ENCODE measurements at places on chromosomes 4 and X.

- no peak for DNase-seq
Observed at GRCh38 chr4:1480720-1481119, 74.5 kb upstream of the NKX1-1 start.

DNA sequence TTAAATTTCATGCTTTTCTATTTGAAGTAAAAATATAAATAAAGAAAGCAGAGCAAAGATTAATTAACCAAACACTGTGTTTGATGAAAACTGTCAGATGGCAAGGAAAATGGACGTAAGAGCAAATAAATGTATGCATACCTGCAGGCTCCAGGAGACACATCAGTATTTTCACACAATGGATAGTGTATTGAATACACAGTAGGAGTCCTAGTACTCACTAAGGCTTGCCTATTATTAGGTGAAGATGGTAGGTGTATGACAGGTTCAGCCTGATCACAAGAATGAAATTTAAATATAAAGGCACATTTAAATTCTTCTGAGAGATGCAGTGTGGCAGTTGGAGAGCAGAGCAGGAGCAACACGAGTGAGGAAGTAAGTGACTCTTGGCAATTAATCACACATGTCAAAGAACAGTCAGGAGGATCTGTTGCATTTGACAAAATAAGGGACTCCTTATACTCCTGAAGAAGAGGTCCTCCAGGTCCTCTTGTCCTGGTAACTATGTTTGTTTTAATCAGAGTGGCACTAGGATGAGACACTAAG lies 106.0 kb upstream of the NDST4 start:
- DNase-seq, result no peak

DNA sequence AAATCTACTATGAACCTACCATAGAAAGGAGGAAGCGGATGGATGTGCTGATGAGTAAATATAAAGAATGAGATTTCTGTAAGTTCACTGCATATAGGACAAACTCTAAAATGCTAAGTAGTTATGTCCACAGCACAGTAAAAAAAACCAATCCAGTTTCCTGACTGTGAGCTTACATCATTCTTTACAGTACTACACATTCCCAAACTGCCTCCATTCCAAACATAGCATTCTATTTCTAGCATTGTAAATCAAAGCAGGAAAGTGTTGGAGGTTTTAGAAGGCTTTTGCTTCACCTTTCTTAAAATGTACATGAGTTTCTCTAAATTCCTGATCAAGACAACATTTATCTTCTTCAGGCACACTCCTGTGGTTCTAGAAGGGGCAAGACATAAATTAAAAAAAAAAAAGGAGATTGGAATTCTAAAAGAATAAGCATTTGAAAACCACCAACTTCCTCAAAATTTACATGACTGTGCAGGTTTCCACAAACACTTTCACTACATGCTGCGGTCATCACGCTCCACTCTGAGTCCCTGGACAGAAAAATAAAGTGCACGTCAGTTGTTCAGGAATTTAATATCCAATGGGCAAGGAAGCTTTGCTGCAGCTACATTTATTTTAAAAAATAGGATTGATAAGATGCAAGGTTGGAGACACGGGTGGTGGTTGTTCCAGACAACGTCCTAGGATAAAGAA lies 297.6 kb upstream of the STS start:
- DNase-seq, result no peak

GRCh38 chrX:23383411-23383810 lies 48.8 kb downstream of the PTCHD1 start:
- no peak for DNase-seq

GRCh38 chr4:82429728-82430192 lies 502 bp downstream of the HNRNPDL start:
- DNase-seq, result no peak

All from activated CD4-positive, alpha-beta T cell treated with anti-CD3 and anti-CD28 coated beads, Interleukin-2, amount 50 U/mL, for 24 hours (primary cell).